Femur (tissue), 1 donor: ENCODE measurements at places on chromosomes 13 and 19.

DNA sequence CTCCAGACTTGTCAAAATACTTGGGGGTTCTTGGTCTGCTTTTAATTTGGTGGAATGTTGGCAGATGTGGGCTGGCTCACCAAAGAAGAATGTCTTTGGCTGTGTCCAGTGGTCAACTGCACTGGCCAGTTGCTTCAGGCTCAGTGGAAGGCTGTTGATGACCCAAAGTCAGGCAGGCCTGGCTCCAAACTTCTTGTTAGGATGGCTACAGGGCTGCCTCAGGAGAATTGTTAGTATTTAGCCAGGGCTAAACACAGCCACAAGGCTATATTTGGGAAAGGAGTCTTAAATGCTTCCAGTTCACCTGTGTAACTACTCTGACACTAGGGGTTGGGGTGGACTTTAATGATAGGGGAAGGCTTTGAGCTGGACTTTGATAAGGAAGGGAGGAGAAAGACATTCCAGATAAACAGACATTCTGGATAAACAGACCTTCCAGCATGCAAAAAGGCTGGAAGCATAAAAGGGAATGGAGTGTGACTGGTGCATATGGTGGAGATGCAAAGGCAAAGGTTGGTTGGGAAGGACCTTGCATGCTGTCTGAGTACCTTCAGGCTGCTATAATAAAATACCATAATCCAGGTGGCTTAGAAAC lies 116.8 kb downstream of the FOXO1 start:
- no peak for DNase-seq

- DNase-seq: no peak
Measured at GRCh38 chr13:77952737-77953136, 34.1 kb upstream of the EDNRB start.

GRCh38 chr13:65300220-65300619 lies 1929.9 kb downstream of the PCDH9 start:
- DNase-seq: no peak

DNA sequence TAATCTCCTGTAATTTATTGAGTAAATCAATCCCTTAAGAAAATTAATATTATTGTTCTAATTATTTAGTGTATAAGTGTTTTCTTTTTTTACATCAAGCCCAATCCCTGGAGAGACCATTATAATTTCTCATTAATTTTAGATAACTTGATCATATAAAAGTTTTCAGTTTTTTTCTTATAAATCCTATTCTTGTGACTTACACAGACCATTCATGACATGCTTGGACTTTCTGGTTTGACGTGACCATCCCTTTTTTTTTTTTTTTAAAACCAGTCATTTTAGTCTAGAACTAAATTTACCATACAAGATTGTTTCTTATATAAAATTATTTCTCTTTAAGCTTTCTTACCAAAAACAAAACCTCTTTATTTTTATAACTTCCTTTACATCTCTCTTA lies 5.4 kb upstream of the MTRF1 start:
- DNase-seq: no peak

DNA sequence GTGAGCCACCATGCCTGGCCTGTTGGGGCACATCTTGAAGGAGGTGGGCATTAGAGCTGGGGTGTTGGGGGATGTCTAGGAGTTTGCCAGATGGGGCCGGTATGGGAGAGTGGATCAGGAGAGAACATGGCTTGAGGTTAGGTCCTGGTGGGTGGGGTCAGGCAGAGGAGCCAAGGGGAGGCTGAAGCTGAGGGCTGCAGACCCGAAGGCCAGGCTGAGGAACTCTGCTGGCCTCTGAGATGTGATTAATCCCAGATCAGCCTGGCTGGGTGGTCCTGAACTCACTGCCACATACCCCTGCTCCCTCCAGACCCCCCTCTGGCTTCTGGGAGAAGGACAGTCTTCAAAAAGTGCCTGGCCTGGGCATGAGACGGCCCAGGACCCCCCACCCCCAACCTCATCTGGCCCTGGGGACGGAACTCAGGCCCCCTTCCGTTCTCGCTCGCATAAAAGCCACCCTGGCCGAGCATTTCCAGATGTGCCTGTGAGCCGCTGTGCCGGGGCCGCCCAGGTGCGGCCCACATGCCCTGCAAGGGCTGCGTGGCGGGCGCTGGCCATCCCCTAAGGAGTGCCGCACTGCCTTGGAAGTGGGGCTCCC lies 2.7 kb downstream of the FSTL3 start:
- no peak for DNase-seq

- DNase-seq: no peak
Measured at GRCh38 chr13:98959291-98959690, 18.6 kb downstream of the DOCK9 start.

DNA sequence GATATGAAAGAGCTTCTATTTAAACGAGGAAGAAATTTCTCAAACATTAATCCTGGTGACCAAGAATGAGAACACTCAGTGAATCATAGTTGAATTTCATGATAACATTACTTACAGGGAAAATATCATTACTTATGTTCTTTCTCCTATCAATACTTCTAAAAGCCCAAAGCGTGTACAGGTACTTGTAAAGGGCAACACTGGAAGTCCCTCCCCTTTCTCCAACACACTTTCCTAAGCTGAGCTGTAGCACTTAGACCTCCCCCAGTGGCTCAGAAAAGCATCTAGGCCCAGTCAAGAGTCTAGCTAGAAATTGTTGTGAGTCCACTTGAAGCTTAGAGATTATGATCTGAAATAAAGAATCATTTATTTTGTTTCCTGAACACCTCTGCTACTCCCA lies 150.7 kb downstream of the ABCC4 start:
- no peak for DNase-seq

DNA sequence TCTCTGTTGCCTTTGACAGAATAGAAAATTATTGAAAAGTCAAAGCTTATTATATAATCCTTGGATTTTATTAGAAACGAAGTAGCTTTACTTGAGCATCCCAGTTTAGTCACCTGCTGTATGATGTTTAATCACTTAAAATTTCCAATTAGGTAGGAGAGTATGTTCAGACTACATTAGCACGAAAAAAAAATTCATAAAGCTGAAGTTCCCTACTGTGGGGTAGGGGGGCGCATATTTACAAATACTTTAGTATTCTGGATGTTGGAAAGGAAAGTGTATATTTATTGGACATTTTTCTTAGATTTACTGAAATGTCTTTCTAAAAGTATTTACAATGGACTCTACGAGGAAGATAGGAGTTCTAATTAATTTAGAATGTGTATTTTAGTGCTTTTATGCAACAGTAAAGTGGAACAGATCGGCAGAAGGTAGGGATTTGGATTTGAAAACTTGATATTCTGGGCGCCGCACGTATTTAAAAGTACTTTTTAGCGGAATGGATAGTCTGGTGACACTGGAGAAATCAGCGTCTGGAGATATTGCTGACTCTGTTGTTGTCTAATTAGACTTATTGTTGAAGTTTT lies 1.9 kb downstream of the CDK8 start:
- DNase-seq: no peak

- no peak for DNase-seq
Measured at GRCh38 chr19:13521066-13521465, 14.8 kb upstream of the CACNA1A start.

DNA sequence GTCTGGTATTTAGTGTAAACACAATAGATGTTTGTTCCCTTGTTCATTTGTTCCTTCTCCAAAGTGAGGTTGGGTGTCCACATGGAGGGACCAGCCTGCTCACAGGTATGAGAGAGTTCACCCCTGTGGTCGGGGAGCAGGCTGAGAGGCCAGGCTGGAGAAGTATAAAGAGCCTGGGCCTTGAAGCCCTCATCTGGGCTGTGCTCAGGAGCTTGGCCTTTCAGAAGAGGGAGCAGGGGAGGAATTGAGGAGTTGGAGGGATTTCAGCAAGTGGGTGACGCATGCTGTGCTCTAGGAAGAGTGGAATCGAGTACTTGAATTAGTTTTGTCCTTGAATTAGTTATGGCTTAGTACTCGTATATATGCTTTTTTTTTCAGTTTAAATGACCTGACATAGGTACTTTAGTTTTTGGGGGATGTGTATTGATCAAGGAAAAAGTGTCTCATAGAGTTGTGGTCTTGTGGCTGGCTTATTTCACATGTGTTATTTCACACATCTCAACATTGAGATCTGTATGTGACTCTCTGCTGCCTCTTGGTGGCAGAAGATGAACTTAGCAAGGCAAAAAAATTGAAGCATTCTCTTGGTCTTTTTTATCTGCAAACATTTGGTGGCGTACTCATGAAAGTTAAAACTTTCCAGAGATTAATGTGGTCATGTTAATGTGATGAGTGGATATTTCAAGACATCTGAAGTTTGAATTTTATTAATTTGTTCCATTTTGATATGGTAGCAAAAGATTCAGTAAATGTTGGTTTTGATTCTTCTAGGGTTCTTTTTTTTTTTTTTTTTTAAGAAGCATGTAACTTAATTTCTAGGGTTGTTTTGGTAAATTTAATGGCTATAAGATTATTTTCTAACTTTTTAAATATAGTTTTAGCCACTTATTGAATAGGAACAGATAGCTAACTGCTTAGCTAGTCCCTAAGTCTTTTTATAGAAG lies 54.3 kb downstream of the SLAIN1 start:
- peak; percentile 36 for DNase-seq

GRCh38 chr19:54164369-54165068 lies 5.0 kb upstream of the LENG1 start:
- peak; percentile 80 for DNase-seq

DNA sequence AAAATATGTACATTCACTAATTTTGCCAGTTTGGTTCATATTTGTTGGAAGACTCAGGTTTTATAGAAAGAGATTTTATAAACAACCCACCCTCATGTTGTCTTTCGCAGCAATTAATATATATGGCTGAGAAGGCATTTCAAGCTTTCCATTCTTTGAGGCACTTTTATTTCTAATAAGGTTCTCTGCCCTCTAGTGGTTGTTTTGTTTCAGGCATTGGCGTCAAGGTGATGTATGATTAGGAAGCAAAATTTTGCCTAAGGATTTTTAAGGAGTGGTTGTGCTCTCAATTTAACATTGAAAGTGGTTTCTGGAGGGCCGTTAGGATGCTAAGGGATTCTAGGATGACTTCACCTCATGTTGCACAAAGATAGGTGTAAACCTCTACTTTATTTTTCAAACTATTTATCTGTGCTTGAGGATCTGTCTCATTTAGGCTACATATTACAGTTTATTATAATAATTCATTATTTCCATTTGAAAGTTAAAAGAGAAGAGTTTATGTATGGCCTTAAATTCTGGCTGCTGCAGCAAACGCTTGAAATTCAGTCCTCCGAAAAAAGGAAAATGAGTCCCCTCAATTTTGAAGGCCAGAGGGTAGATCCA lies 35.9 kb downstream of the OXGR1 start:
- no peak for DNase-seq

GRCh38 chr13:106657104-106657503 lies 89.2 kb upstream of the ARGLU1 start:
- DNase-seq: no peak
